ENCODE measurements at places on chromosomes 13 and 19.

DNA sequence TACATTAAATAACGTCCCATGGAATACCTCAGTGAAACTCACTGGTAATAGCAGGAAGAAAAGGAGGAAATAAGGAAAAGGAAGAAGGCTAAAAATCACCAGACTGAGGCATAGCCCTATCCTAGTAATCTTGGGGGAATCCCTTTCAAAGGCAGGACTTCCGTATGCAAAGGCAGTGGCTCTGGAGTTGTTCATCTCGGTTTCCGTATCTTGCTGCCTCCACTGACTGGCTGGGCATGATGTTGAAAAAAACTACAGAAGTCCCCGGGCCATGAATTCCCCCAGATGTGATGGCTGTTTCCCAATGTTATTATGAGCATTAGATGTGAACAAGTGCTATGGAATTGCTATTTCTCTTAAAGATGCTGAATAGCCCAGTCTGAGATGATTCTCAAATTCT, 5.5 kb downstream of the FPR2 start:
- DNase-seq: no peak

DNA sequence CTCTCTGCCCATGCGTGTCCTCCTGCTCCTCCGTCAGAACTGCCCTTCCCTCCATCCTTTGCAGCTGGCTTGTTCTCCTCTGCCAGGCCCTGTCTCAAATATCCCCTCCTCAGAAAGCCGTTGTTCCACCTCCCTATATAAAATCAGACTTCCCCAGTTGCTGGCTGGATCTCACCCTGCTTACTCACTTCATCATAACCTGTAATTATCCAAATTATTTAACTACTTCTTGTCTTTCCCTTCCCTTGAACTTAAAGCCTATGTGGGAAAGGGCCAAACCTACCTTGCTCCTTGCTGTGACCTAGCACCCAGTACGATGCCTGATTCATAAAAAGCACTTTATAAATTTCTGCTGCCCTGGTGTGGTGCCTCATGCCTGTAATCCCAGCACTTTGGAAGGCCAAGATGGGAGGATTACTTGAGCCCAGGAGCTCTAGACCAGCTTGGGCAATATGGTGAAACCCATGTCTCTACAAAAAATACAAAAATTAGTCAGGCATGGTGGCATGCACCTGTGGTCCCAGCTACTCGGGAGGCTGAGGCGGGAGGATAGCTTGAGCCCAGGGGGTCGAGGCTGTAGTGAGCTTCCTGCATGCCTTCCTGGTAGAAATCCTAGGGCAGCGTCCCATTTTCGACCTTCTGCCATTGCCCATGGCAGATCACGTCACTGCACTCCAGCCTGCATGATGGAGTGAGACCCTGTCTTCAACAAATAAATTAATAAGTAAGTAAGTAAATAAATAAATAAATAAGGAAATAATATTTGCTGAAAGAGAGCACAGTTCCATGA, 39.5 kb upstream of the ZNF536 start:
- no peak for DNase-seq

DNA sequence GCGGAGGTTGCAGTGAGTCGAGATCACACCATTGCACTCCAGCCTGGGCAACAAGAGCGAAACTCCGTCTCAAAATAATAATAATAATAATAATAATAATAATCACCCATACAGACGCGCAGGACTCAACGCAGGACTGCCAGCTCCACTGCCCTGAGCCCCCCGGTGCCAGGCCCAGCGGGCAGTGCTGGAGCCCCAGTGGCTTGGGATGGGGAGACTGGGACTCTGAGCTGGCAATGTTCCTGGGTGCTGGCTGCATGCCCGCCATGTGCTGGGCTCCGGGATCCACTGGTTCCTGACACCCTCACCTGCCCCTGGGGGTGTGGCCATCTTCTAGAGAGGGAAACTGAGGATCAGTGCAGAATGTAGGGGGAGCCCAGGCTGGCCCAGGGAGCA, 325 bp upstream of the AZU1 start:
- DNase-seq: no peak

GRCh38 chr19:1082165-1082927, 12.8 kb downstream of the POLR2E start:
- DNase-seq: peak; percentile 99

GRCh38 chr13:77697217-77698103, at the start of gene SLAIN1:
SLAIN1 (plus strand) TSS chr13:77697687; CDS start chr13:77697914, 227 bp downstream.
- peak; percentile 58 for DNase-seq

- no peak for DNase-seq
Observed at GRCh38 chr13:106752584-106753170, 184.7 kb upstream of the ARGLU1 start.

DNA sequence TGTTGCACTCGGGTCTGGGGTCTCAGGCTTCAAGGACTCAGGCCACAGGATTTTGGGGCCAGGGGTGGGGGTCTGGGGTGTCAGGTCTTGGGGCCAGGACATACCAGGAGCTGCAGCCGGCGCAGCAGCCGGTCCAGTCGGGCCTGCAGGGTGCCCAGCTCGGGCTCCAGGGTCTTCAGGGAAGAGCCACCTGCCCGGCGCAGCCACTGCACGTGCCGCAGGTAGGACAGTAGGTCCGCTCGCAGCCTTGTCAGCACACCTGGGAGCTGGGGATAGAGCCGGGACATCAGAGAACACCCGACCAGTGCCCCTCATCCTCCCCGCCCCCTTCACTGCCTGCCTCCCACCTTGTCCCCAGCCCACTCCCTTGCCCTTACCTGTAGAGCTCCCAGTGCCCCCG, 2.2 kb downstream of the IL11 start:
- no peak for DNase-seq

- DNase-seq: no peak
Observed at GRCh38 chr13:99800011-99800410, 171.6 kb downstream of the ZIC5 start.

GRCh38 chr13:46831588-46832194, 34.7 kb upstream of the ESD start:
- no peak for DNase-seq

- no peak for DNase-seq
Observed at GRCh38 chr13:45339399-45339798, 1.6 kb downstream of the TPT1 start.

DNA sequence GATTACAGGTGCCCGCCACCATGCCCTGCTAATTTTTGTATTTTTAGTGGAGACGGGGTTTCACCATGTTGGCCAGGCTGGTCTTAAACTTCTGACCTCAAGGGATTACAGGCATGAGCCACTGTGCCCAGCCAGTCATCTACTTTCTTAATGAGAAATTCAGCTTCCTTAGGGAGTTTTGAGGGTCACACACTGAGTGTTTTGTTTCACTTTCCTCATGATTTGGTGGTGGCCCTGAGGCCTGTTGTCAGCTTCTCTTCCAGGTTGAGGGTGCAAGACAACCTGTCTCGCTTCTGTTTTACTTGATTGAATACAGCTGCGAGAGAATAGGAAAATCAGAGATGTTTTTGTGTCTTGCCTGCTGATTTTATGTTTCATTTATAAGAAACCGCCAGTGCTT, 9.9 kb downstream of the FRY start:
- no peak for DNase-seq

- DNase-seq: no peak
Observed at GRCh38 chr13:76917095-76917494, 30.9 kb upstream of the KCTD12 start.

DNA sequence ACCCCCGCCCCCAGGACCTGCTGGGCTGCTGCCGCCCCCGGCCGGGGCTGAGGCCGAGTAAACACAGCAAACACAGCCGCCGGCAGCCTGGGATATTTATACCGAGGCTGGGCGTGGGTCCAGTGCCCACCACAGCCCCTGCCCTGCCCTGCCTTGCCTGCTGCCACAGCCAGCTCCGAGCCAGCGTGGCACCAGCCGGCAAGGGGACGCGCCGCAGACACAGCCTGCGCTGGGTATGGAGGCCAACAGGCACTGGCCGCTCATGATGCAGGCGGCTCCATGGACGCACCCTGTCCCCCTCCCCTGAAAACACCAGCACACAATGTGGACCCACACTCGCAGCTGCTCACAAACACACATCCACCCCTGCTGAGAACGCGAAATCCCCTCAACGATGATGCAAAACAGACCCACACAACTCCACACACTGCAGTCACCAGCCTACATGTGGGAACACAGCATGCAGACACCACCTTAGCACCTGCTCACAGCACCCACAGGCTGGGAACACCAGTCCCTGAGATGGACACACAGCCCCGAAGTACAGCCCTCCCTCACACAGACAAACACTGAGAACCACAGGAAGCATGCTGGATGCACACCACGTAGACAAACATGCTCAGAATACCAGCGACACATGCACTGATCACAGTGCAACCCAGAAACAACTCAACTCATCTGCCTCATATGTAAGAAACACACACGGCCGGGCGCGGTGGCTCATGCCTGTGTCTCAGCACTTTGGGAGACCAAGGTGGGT, 16.2 kb downstream of the CCDC97 start:
- DNase-seq: no peak

DNA sequence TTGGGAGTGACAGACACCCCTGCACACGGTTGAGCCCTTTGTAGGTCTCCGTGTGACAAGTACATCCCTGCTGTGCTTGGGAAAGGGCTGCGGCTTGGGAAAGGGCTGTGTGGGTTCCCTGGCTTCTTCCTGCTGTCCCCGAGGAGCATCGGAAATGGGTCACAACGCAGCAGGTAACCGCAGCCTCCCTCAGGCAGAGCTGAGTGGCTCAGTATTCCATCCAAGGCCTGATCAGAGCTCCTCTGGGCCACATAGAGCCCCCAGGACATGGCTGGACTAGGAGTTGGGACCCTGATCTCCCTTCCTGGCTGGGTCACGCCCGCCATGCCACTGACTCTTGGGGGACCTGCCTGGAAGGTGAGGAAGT, 16.3 kb downstream of the TECR start:
- no peak for DNase-seq

- DNase-seq: no peak
Observed at GRCh38 chr13:53137779-53138178, 109.2 kb downstream of the OLFM4 start.

GRCh38 chr13:51849145-51850101, 4.4 kb upstream of the TMEM272 start:
- DNase-seq: no peak

- no peak for DNase-seq
Observed at GRCh38 chr19:51082611-51083010, at the start of gene KLK14. KLK14 (minus strand) TSS chr19:51082887; CDS start chr19:51082614, 273 bp downstream.

GRCh38 chr19:23993440-23993839, 78.8 kb downstream of the ZNF726 start:
- no peak for DNase-seq

GRCh38 chr19:27776020-27776419, 1436.9 kb downstream of the UQCRFS1 start:
- DNase-seq: no peak

- no peak for DNase-seq
Observed at GRCh38 chr13:96898212-96898611, 96.1 kb downstream of the OXGR1 start.

DNA sequence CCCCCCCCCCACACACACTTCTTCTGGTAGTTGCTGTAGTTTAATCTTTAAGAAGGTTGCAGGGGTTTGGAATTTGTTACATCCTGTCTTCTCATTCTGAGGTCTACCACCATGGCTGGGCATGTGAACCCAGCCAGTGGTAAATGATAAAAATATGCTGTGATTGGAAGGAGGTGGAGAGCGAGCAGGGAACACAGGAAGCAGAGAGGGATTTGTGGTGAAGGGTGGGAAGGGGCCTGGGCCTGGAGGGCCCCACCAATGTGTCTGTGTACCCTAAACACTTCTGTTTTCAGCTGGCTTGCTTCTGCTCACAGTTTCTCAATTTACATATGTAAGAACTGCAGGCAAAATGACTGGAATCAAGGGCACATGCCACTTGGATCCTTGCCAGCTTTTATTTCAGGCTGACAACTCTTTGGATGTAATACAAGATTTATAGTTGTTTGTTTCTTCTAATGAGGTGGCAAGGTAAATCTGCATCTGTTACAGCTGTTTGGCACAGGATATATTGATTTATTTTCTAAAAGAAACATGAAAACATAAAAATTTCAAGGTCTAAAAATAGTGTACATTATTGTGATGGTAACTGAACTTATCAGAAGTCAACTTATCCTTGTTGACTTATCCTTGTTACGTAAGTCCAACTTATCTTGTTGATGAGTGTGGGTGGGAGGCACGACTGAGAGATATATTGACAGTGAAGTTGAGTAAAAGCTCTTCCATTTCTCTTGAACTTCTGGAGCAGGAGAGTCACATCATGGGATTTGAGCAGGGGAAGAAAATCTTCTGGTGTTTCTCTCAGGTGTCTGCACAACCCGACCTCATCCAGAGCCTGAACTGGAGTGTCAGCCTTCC, 313.2 kb downstream of the SHISA2 start:
- DNase-seq: peak; percentile 14

DNA sequence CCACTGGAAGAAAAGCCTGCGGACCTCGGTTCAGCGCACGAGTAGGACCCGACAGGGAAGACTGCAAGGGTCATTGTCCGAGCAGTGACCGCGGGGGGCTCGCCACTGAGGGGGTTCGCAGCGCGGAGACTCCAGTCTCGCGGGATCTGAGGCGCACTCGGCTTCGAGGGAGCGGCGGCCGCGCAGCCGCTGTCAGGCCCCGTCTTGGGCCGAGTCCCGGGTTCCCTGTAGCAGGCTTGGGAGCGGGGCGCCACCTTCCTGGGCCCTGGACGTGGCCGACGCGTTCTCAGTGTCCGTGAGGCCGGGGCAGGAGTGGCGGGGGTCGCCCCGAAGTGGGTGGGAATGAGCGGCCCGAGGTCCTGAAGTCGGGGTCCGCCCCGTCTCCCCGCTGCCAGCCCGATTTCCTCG, 474 bp upstream of the FAM174C start:
- no peak for DNase-seq

DNA sequence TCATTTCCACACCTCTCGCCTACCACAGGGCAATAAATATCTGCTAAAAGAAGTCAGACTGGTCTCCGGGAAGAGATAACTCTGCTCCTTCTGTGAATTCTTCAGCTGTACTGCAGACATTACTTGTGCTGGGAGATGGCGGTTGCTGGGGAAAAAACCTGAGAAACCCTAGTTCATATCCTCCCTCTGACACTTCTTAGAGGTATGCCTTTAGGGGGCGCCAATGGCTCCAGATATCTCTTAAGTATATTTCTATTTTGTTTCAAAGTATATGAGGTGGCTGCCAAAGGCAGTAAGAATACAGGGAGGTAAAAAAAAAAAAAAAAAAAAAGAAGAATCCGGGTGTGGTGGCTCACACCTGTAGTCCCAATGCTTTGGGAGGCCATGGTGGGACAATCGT, 175.2 kb downstream of the PAN3 start:
- DNase-seq: no peak

DNA sequence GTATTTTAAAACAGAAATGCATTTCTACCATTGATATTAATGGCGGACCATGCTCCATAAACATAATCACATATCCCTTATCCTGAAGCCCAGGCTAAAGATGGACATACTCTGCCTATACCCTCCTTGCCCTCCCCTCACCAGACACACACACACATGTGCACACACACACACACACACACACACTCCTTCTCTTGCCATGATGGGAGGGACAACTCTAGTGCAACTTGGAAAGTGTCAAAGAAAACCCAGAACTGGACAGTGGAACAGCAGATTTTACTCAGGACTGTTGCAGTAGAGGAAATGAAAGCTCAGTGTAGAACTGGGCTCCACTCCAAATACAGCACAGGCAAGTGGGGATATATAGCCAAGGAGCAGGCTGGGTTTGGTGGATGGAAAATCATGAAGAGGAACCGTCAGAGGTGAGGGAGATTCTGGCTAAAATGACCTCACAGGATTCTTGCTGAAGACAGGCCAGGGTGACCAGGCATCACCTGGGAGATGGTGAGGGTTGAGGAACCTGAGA, 40.8 kb downstream of the TNFRSF19 start:
- DNase-seq: no peak
